ENCODE measurements at places on chromosomes 16 and 17.
A peak's percentile ranks its signal among the peaks of the same experiment; 100 is the strongest.

DNA sequence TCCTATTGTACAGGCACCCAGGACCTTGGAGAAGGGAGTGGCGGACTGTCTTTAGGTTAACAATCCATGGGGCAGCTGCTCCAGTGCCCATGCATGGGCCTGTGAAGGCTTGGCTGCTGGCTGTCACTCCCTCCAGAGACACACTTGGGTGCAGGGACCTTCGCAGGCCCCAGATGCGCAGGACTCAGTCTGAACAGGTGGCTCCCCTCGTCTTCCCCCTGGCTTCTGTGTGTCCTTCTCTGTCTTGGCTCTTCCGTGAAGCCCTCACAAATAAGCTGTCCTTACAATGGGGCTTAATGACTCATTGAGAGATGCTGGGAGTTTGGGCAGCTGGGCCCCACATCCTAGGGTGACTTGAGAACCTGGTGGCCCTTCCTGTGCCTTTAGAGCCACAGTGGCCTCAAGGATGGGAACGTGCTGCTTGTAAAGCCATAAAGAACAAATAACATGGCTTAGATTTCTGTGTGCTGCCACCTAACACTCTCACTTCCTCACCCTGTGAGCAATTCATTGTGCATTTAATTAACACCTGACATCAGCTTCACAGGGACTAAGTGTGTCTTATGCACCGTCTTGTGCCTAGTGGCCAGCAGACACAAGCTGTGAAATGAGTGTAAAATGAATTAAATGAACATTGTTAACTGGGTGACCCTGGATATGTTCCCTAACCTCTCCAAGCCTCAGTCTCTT is 340.7 kb downstream of the SNX29 start:
- no peak for DNase-seq

DNA sequence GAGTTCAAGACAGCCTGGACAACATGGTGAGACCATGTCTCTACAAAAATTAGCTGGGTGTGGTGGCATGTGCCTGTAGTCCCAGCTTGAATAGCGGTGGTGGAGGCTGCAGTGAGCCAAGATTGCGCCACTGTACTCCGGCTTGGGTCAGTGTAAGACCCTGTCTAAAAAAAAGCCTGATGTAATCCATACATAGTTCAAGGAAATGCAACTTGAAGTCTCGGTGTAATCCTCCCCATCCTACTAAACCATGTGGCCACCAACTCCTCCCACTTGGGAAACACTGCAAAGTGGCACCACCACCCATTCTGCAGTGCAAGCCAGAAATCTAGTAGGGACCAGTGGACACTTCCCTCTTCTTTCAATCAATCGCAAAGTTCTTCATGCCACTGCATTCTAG is 5.4 kb upstream of the KPNB1 start:
- DNase-seq = peak; percentile 90

- no peak for DNase-seq
Measured at GRCh38 chr17:36723459-36724025, 122.2 kb downstream of the MRM1 start.

DNA sequence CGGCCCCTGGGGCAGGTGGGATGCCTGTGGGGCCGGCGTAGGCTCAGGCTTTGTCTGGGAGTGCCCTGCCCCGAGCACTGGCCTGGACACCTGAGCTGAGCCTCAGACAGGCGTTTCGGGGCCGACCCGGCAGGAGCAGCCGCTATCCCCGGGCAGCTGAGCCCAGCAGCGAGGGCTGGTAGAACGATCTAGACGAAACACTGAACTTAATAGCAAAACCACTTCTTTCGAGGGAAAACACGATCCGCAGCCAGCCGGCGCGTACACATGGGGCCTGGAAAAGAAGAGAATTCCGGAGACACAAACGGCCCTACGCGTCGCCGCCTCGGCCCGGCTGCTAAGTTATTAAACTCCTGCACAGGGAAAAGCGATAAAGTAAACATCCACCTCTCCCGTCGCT is 22.0 kb upstream of the SSTR5 start:
- no peak for DNase-seq

GRCh38 chr17:51912939-51913338 is 245.6 kb downstream of the CA10 start:
- no peak for DNase-seq

- peak; percentile 79 for DNase-seq
Measured at GRCh38 chr17:43418441-43419374, 19.9 kb downstream of the ARL4D start.

GRCh38 chr17:81340607-81341515 is 45.8 kb upstream of the SLC38A10 start:
- DNase-seq = no peak

DNA sequence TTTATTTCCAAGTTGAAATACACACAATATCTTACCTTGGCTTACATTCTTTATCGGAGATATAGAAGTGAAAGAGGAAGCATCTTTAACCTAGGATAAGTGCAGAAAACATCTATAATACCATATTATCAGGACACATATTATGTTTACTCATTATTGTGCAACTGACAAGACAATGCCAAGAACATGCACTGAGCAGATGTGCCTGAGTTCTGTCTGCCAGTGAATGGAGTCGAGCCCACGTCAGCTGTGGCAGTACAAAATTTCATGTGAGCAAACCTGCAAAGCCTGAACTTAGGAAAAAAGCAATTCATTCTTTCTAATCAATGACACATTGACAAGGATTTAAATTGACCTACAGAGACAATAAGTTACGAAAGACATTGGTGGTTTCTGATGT is 154.4 kb downstream of the AXIN2 start:
- DNase-seq = no peak

- no peak for DNase-seq
Measured at GRCh38 chr16:67169011-67169451, 1.3 kb upstream of the NOL3 start.

DNA sequence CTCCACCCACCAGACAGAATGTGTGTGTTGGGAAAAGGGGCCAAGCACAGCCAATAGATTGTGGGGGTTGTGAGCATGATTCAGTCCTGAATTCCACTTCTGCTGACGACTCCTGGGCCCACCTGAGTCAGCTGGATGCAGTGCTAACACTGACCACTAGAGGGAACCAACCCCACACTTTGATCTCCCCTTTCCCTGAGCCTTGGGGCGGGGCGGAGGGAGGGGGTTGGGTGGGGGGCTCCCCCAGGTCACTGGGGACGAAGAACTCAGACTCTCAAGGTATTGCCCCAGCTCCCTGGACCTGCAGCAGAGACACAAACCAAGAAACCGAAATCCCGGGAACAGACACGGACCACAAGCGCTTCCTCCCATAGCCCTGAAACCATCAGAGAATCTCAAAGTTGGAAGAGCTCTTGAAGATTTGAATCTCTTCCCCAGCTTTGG is 621 bp upstream of the CSHL1 start:
- peak; percentile 44 for DNase-seq

DNA sequence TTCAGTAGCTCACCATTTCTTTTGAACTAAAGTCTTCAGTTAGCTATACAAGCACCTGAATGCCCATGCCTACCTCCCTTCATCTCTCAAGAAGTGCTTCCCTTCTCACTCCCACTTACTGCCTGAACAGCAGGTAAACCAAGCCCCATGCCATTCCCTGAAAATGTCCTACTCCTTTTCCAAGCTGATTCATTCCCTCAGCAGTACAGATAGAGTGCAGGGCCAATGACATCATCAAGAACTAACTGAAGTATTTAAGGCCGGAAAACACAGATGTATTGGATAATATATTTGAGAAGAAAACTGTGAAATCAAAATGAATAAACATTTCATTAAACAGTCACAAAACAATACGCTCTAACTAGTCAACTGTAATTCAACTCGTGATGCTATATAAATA is 478.8 kb upstream of the CDH11 start:
- no peak for DNase-seq

GRCh38 chr17:81309140-81309858 is 14.2 kb upstream of the SLC38A10 start:
- DNase-seq = peak; percentile 93

DNA sequence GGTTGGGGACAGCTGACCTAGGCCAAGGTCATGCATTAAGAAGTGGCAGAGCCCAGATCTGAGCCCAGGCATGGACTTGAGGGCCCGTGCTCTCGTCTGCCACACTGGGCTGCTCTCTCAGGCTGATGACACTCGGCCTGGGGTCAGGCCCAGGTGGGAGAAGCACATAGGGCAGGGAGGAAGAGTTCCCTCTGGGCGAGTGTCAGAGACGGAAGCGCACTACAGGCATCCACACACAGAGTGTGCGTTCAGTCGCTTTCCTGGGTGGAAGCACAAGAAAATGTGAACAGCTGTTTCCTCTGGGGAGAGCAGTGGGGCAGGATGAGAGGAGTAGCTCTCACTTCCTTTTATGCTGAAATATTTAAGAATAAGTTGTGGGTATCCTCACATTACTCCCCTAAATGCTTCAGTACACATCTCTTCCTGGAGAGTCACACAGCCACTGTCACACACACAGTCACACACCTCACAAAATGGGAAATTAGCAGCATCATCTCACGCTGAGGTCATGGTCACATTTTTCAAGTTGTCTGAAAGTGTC is 59.7 kb downstream of the B9D1 start:
- peak; percentile 67 for DNase-seq

GRCh38 chr16:50980666-50981065 is 170.4 kb downstream of the SALL1 start:
- no peak for DNase-seq

DNA sequence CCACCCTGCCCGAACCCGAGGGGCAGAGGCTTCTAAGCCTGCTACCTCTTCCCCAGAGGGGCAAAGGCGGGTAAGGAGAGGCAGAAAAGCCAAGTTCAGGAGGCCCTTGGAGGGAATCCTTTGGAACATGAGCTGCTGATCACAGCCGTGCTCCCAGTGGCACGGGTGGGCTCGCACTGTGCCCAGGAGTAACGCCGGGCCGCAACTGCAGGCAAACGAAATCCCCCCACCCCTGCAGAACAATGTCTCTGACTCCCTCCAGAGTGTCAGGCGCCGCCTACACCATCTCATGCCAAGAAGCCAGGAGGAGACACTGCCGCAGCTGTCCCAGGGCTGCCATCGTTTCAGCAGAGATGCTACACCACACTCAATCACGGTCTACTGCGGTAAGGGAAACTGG is 8.9 kb downstream of the P4HB start:
- DNase-seq = no peak

DNA sequence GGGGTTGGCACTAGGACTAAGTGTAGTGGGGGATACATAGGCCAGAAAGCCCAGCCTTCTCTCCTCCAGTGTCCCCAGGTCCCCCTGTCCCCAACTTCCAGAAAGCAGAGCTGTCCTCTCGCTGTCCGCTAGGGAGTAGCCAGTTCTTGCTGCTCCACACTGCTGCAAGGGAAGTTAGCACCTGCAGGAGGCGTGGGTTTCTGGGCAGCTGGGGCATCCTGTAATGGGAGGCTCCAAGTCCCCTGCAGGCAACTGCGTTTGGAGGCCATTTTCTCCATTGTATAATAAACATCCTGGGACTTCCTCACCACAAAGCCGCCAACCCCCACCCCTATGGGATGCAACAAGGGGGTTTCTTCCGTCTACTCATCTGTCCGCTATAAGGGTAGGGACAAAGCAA is 1.7 kb downstream of the RPRML start:
- DNase-seq = no peak

- no peak for DNase-seq
Measured at GRCh38 chr17:48542114-48542656, 2.7 kb downstream of the HOXB2 start.

- DNase-seq = no peak
Measured at GRCh38 chr16:57556941-57557541, 14.6 kb downstream of the ADGRG5 start.

DNA sequence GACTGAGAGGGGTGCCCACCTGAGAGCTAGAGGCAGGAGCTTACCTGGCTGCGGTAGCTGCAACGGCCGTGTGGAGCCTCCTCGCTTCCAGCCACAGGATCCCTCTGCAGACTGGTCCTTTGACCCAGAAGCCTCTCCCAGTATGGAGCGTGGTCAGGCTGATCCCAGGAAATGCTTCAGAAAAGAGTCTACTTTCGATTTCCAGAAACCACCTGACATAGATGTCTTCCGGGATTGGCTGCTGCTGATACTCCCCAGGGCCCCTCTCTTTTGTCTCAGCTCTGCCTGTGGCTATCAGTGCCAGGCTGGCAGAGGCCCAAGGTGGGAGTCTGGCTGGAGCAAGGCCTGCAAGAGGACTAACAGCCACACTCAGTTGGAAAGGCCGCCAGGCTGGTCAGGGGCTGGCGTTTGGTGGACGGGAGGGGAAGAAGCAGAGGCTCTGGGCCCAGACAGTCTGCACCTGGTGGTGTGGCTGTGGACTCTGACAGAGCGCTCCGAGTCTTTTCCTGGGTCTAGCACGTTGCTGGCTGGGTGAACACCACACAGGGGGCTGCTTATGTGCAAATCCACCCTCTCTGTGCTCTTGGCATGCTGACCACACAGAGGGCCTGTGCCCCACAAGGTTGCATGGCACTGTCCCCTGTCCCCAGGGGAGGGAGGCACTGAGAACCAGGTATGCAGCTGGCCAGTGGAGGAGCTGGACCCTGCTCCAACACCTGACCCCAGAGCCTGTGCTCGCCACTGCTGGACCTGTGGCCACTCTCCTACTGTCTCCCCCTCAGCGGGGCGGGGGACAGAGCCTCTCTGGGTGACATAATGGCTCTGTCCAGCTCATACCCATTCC is at the start of gene LGALS3BP:
Gene LGALS3BP, minus strand, starts transcription at position 144 of the 844 bp plus-strand sequence. CDS start 2,732 bp downstream, outside the sequence.
- peak; percentile 65 for DNase-seq

- DNase-seq = no peak
Measured at GRCh38 chr17:66971264-66971663, 6.8 kb downstream of the CACNG4 start.

GRCh38 chr16:76583945-76584344 is 306.7 kb downstream of the CNTNAP4 start:
- DNase-seq = no peak

DNA sequence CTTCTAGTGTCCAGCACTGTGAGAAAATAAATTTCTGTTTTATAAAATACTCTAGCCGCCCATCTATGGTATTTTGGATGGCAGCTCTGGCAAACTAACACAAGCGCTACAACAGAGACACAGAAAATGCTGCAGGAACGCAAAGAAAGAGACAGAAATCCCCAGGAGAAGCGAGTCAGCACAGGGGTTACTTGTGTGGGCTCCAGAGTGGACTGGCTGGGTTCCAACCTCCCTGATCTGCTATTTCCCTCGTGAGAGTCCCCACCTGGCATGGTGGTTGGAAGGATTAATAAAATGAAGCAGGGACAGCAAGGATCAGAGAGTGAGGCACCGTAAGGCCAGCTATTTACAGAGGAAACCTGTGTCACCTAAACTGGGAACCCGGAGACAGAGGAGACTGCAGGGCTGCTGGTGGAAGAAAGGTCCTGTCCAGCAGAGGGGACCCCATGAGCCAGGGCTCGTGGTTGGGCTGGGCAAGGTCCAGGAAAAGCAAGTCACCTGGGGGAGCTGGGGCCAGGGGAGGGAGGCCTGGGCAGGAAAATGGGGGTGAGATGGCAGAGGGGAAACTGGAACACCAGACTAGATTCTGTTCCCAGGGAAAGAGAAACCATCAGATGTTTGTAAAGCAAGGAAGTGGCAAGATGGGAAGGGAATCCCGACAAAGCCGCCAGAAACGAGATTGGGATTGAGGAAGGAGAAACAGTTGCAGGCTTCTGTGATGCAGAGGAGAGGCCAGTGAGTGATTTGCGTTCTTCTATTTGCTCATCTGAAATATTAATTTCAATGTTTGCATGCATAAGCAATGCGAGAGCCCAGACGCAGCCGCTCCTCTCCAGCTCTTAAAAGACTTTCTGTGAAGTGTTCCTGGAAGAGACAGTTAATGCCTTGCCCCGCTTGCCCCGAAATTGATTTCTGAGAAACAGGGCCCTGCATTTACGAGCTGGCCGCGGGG is 63.0 kb upstream of the TEKT3 start:
- DNase-seq = no peak

Measured in suppressor macrophage treated with lipopolysaccharide for 4 hours (primary cell).